ENCODE measurements at places on chromosomes 11 and 22. TPM values are rescaled to one million over a fixed set of nuclear protein-coding genes. Genes with fewer than 3 reads are reported as not detected.

Gene CBX7
- 4.0 TPM for total RNA-seq

Gene THRSP
- not detected for total RNA-seq

Gene OR52E8
- total RNA-seq, result not detected

Gene C11orf65
- 0.13 TPM for total RNA-seq

Gene TMEM191C
- 0.56 TPM for total RNA-seq

Gene NXF1
- 14.8 TPM for total RNA-seq

Gene SMC1B
- total RNA-seq, result 0.04 TPM

Gene FDX1
- 9.5 TPM for total RNA-seq

Gene TCN2
- 61.3 TPM for total RNA-seq

Gene IGLL1
- total RNA-seq, result not detected

Gene MPZL2
- total RNA-seq, result 148 TPM

Gene VPREB3
- not detected for total RNA-seq

Gene ACAT1
- 88.2 TPM for total RNA-seq

Gene POU2AF2
- not detected for total RNA-seq

Gene RPS3
- total RNA-seq, result 4,239 TPM

Gene RTN4R
- total RNA-seq, result 0.46 TPM

Gene RCOR2
- 0.21 TPM for total RNA-seq

Gene GDPD4
- not detected for total RNA-seq

Gene TBCEL
- total RNA-seq, result 25.3 TPM

Gene OR10A5
- not detected for total RNA-seq

Gene TLCD5
- 6.4 TPM for total RNA-seq

Gene JAM3
- total RNA-seq, result 117 TPM

Gene FIBIN
- total RNA-seq, result not detected

Gene PRODH
- not detected for total RNA-seq

Gene SPI1
- not detected for total RNA-seq

Gene CHRM1
- total RNA-seq, result not detected

Gene NXPE1
- total RNA-seq, result not detected

Gene WBP2NL
- total RNA-seq, result 0.20 TPM

Gene OR5D13
- total RNA-seq, result not detected

Gene DEUP1
- total RNA-seq, result not detected

Gene MS4A3
- total RNA-seq, result not detected

Gene IFITM10
- 0.04 TPM for total RNA-seq

Gene OR52A1
- not detected for total RNA-seq

Gene CD3E
- total RNA-seq, result not detected

Gene OR56A1
- not detected for total RNA-seq

Gene DBX1
- not detected for total RNA-seq

Gene UPK3A
- not detected for total RNA-seq

Gene TBX1
- total RNA-seq, result 6.5 TPM

Gene MS4A4A
- total RNA-seq, result not detected

All from pulmonary artery endothelial cell (primary cell).